ENCODE measurements at places on chromosomes 5 and 9.

- no peak for DNase-seq
These were observed 66.4 kb upstream of the COL15A1 start for GRCh38 chr9:98877311-98877710.

DNA sequence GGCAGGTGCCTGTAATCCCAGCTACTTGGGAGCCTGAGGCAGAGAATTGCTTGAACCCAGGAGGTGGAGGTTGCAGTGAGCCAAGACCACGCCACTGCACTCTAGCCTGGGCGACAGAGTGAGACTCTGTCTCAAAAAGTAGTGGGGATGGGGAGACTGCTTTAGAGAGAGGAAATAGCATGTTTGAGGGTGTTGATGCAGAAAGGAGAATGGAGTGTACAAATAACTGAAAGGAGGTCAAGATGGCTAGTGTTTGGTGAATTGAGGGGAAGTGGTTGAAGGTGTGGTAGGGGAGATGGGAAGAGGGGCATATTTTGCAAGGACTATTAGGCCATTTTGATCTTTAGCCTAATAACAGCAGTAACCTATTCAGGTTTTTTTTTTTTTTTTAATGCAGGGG lies 18.2 kb downstream of the TENT2 start:
- no peak for DNase-seq

GRCh38 chr5:27594141-27594540 lies 555.8 kb upstream of the CDH9 start:
- DNase-seq, result no peak

DNA sequence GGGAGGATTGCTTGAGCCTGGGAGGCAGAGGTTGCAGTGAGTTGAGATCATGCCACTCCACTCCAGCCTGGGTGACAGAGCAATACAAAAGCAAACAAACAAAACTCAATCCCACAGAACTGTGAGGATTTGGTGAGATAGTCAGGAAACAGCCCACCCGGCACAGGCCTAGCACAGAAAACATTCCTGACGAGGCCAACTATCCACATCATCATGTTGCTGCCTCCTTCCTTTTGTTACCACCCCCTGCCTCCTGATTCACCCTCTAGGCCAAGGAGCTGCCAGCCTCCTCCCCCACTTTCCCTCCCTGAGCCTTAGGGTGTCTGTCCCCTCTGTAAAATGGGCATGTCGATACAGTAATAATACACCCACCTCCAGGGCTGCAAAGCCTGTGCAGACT lies 39.0 kb downstream of the STK10 start:
- DNase-seq, result no peak

- DNase-seq, result no peak
These were observed 157.1 kb upstream of the FGF10 start for GRCh38 chr5:44546286-44546685.

DNA sequence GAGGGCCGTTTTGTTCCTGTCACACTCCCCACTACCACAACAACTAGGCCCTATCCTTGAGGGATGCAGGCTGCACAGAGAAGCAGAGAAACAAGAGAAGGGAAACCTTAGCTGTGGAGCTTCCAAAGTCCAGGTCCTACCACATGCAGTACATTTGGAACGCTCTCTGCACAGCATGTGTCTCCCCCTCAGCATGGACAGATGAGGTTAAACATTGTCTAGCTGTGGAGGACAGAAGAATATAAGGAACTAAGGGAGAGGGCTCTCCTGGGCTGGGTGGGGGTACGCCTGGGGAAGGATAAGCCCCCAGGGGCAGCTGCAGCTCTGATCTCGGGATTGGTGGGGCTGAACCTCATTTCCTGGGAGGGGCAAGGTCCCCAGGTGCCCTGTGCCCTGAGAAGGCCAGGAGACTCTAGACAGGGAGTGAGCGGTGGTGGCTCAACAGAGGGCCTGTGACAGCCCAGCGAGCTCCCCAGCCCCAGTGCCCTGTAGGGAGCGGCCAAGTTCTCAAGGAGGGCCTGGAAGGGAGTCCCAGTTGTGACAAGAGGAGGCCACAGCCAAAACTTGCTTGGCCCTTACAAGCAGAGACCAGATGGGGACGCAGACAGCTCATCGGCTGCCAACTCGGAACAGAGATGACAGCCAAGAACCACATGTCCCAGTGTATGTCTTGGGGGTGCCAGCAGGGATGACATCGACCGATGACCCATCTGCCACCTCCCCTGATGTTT lies 30.1 kb downstream of the TSPAN17 start:
- no peak for DNase-seq

DNA sequence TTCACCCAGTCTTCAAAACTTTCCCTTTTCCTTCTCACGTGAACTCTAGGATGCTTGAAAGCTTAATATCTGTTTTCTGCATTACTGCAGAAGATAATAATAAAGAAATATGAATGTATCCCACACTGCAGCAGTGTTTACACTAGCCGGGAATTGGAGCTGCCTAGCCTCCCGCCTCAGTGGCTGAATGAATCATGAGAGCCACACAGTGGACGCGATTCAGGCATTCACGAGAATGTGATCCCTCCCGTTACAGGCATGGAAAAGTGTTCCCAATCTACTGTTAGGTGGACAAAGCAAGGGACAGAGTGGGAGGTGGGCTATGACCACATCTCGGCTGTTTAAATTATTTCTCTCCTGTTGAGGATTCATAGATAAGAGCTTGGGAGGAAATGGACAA lies 69.4 kb upstream of the CTSL start:
- no peak for DNase-seq

GRCh38 chr9:107999890-108000289 lies 510.3 kb upstream of the KLF4 start:
- DNase-seq, result no peak

- no peak for DNase-seq
These were observed 13.8 kb downstream of the DMAC1 start for GRCh38 chr9:7785813-7786212.

Data from activated naive CD4-positive, alpha-beta T cell treated with anti-CD3 and anti-CD28 coated beads, Interleukin-2, amount 50 U/mL, for 16 hours (primary cell).